Hematopoietic multipotent progenitor cell (in vitro differentiated cells): ENCODE measurements at places on chromosomes 12 and 14. TPM values are rescaled to one million over a fixed set of nuclear protein-coding genes. Genes with fewer than 3 reads are reported as not detected.

CMKLR1 gene
- total RNA-seq, result 0.27 TPM

CEBPE gene
- 0.81 TPM for total RNA-seq

CLEC1B gene
- 0.27 TPM for total RNA-seq

OVCH1 gene
- total RNA-seq, result not detected

LBHD2 gene
- total RNA-seq, result not detected

DNA sequence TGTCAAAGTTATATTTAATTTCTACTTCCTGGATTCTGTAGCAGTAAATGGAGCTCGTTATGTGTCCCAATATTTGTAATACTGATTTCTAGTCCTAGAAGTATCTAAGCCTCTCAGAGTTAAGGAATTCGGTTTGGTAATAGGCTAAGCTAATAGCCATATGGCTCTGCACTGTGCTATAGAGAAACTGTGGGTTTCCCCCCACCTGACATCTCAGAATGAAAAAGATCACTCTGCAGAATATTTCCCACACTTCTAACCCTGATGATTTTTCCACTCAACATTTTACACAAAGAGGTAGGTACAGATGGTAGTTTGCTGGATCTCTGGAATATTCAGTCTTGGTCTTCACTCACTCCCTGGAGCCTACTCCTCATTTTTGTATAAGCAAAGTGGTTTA is 71.2 kb downstream of the BORCS5 start:
- no peak for DNase-seq

GRCh38 chr12:41467591-41468325 is 279.6 kb downstream of the PDZRN4 start:
- no peak for DNase-seq

GRCh38 chr12:88870000-88870737 is 289.9 kb upstream of the KITLG start:
- DNase-seq, result no peak

- DNase-seq, result peak; percentile 83
These were observed 55.8 kb downstream of the CMAS start for GRCh38 chr12:22101749-22102243.

DNA sequence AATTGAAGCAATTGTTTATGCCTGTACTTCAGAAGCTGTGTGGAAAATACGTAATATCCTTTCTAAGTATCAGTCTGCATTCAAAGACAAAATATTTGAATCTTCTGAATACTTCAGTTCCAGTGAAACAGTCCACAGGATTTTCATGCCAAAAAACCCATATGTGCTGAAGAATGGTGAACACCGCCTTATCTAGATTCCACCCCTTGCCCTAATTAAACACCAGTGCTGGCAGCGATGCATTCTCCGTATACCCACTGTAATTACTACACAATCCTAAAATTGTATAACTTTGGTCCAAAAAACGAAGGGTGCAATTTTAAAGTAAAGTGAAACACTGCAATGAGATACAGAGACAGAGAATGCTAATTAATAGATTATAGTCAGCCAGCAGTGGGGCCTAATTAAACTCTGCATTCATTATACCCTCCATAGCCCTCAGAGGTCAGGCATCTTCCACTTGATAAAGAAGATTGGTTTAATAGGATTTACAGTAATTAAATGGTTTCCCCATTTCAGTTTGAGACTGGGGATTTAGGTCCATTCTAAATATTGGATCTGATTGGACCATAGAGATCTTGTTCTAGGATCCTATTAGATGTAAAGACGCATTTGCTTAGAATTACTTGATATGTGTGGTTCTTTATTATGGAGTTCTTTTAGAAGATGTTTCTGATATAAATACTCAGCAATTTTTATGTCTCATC is 43.9 kb downstream of the ERC1 start:
- no peak for DNase-seq

DNA sequence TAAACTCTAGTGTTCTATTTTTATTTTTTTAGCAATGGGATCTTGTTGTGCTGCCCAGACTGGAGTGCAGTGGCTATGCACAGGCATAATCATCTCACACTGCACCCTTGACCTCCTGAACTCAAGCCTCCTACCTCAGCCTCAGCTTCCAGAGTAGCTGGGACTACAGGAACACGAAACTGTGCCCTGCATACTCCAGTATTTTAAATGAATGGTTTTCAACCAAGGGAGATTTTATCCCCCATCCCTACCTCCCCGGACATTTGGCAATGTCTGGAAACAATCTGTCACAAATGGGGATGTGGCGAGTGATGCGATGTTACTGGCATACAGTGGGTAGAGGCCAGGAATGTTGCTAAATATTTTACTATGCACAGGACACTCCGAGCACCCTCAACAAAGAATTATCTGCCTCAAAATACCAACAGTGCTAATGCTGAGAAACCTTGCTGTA is 2.1 kb downstream of the CBX5 start:
- no peak for DNase-seq
